Stimulated activated CD4-positive, alpha-beta T cell treated with anti-CD3 and anti-CD28 coated beads, TNF-alpha, amount 100 ng/mL, for 1 hour (primary cell): ENCODE measurements at places on chromosomes 7 and 10.

GRCh38 chr7:151868396-151869108, 8.4 kb downstream of the PRKAG2 start:
- no peak for DNase-seq

GRCh38 chr7:75900617-75901315, 14.2 kb upstream of the POR start:
- DNase-seq = no peak

DNA sequence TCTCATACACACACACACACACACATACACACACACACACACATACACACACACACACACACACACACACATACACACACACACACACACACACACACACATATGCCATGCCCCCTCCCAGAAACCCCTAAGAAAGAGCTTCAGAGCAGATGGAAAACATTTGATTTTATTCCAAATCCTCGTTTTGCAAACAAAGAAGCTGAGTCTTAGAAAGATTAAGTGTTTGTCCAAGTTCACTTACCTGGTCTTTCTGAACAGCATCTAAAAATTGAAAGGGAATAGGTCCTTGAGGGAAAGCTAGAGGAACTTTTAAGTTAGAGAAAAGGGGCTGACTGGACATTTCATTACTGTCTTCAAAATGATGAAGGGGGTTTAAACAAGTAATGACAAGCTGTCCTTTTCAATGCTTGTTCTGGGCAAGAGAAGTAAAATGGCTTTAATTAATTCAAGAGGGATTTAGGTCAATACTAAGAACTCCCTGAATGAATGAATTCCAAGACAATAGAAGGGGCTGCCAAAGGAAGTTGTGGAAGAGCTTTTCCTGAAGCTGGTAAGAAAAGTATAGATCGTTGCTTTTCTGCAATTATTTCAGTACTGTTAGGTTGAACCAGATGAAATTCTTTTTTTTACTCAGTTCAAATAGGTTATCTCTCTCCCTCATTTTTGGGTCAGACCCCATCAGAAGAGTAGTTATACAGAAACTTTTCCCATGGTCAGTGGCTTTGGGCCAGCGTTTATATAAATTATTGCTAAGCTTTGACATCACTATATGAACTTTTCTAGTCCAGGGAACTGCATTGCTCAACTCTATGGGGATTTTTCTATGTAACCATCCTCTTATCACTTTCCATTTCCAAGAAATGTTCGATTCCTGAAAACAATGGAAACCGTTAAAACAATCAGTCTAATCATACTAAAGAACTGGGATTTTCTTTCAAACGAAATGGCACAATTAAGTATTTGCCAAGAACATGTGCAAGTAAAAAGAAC, 261.4 kb downstream of the MTERF1 start:
- DNase-seq = no peak

GRCh38 chr7:4794591-4795350, 19.3 kb downstream of the AP5Z1 start:
- no peak for DNase-seq

- no peak for DNase-seq
Observed at GRCh38 chr10:128418819-128419218, 292.6 kb upstream of the MKI67 start.

DNA sequence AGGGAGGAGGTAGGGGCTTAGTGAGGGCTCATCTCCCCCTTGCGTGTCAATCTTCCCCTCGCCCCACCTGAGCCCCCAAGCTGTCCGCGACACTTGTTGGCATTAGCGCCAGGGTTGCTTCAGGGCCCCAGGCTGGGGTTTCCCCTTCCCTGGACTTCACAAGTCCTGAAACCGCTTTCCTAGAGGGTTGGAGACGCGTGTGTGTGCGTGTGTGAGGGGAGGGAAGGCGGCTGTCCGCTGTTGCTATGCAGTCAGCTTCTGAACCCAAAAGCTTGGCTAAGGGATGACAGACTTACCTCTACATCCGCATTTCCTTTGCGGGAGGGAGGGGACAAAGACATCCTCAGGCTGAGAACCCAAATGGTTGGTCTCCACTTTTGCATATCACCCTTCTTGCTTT, 803 bp downstream of the GOLGA7B start:
- no peak for DNase-seq

DNA sequence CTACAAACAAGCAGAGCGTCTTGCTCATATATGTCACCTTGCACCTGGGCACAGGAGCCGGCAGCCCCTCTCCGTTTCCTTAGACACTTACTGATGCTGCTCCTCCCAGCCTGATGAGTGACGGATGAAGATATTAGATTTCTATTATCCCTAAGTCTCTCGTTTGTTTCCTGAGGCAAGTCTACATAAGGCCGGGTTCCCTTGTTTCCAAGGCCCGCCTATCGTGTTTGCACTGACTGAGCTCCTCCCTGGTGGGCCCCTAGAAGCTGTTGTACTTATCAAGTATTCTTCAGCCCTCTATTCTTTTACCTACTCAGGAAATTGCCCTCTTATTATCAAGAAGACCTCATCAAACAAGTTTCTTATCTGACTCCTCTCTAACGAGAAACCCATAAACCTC, 18.5 kb downstream of the SH3PXD2A start:
- no peak for DNase-seq

- DNase-seq = no peak
Observed at GRCh38 chr10:42969909-42970308, 107.0 kb upstream of the RET start.

DNA sequence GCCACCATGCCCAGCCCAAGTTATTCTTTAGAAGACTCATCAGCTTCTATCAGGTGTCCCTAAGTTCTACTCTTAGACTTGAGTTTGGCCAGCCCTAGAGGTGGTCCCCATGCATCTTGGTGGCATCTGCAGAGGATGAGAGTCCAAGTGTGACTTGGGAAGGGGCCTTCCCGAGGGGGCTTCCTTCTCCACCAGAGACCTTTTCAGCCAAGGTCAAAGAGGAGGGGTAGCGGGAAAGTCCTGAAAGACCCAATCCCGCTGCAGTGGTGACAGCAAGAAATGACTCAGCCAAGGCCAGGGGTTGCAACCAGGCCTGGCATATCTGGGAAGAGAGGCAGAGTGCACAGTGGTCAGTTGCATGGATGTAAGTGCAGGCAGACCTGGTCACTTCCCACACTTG, 61.7 kb upstream of the MGMT start:
- no peak for DNase-seq

GRCh38 chr10:13816195-13816925, 229.6 kb downstream of the PRPF18 start:
- DNase-seq = no peak

DNA sequence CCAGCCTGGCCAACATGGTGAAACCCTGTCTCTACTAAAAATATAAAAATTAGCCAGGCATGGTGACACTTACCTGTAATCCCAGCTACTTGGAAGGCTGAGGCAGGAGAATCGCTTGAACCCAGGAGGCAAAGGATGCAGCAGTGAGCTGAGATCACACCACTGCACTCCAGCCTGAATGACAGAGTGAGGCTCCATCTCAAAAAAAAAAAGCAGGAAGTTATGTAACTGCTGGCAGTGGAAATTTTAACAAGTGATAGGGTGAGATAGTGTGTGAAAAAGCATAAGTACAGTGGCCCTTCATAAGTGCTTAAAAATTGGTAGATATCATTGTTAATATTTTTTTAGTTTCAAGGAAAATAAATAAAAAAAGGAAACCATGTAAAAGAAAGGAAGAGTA, 12.3 kb downstream of the AKR1C3 start:
- DNase-seq = no peak
